ENCODE measurements at places on chromosomes 11 and 22. TPM values are rescaled to one million over a fixed set of nuclear protein-coding genes. Genes with fewer than 3 reads are reported as not detected.

The GNAZ gene
- 48.7 TPM for polyA plus RNA-seq

- DNase-seq, result no peak
Observed at GRCh38 chr11:14742849-14743559, 99.4 kb downstream of the PDE3B start.

DNA sequence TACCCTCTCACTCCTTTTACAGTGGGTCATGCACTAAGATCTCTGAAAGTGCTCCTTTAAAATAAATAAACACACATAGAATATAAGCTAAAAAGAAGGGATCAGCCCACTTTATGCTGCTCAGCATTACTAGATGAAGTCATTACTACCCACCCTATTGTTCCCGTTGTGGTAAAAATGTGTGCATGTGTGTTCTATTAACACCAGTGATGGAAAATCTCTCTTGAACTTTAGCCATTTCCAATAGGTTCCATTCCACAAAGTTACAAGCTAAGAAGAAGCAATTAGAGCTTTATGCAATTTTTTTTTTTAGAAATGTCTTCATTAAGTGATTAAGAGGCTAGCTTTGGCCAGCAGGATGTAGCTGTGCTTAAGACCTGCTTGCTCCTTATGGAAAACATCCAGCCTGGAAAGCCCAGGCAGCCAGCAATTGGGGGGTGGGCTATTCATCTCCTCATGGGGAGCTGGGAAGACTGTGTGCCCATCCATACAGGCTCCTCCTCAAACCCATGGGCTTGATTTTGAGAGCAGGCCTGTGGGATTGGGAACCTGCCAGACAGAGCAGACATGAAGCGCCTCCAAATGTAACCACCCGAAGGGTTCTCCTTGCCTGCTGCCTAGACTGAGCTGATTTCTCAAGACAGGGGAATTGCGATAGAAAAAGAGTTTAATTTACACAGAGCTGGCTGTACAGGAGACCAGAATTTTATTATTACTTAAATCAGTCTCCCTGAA is 92.9 kb upstream of the PARVA start:
- DNase-seq, result no peak

The OR52N4 gene
- not detected for polyA plus RNA-seq

The MISFA gene
- not detected for polyA plus RNA-seq

All from brain (organoid and tissue), 16 donors.